AML-193 (cell line): ENCODE measurements at places on chromosomes 2 and 18.

DNA sequence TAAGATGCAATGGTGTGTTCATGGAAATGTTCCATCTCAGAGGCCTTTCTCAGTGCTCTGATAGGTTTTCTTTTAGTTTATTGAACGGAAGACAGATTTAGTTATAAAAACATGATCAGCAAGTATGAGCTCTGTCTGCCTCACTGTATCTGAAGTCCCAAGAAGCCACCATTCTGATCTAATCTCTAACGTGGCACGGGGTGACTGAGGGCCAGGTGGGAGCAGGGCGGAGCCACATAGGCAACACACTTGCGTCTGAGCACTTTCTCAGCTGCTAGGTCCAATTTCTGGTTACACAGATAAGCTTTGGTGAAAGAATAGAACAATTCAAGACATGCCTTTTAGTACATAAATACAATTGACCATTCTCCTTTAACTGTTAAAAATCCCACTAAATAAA lies 60.4 kb downstream of the SNTG2 start:
- DNase-seq = no peak

GRCh38 chr18:48300463-48300961 lies 108.7 kb downstream of the ZBTB7C start:
- peak; percentile 85 for DNase-seq

- DNase-seq = no peak
Measured at GRCh38 chr2:58794103-58794502, 553.0 kb upstream of the FANCL start.

DNA sequence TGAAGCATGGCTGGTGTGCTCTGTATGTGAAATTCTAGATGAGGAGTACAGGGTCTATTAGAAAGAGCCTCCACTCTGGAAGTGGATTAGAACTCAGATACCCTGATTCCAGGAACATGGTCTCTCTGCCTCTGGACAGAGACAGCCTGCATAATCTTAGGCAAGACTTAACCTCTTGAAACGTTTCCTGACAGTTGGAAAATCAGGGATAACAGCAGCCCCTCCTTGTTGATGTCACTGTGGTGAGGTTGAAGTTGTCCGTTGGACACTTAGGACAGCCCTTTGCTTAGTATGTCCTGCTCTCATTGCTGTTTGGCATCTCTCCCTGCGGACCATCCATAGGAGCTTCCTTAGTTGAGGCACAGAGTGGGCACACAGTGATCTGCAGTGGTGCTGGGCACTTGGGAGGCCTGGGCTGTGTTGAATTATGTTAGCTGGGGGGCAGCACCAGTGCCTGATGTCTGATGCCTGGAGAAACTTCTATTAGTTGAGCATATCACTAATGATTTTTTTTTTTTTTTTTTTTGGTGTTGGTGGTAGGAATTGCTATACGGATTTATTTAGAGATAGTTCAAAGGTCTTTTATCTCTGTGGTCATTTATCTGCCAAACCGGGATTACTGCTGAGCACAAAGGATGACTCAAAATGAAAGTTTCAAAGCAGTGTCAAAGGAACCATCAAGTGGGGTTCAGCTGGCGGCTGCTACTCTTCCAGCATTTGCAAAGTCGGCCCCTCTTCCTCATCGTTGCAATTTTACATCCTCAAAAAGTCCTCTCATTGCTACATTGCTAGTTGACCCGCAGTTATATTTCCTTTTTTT lies 28.8 kb downstream of the SETBP1 start:
- no peak for DNase-seq

- no peak for DNase-seq
Measured at GRCh38 chr2:241750076-241750840, 15.8 kb downstream of the D2HGDH start.

GRCh38 chr2:23387221-23387550 lies 2.2 kb downstream of the KLHL29 start:
- DNase-seq = no peak

DNA sequence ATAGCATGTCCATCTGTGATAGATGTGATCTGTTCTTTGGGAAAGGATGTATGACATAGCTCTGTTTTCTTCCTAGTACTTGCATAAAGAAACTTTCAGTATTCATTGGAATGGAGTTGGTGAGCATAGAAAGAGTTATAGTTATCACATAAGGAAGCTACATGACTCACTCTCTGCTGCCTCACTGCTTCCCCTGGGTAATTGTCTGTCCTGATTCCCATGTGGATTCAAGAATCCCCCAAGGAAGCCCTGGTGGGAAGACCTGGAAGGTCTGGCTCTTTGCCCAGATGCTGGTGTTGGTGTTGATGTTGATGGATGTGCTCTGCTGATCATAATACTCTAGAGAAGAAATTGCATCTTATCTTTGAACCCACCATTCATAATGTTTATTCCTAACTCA lies 60.6 kb downstream of the PTPN4 start:
- no peak for DNase-seq

- no peak for DNase-seq
Measured at GRCh38 chr18:56712761-56713160, 61.6 kb downstream of the WDR7 start.

GRCh38 chr2:12807907-12808810 lies 91.4 kb downstream of the TRIB2 start:
- peak; percentile 51 for DNase-seq

GRCh38 chr2:19614066-19614465 lies 255.6 kb upstream of the OSR1 start:
- no peak for DNase-seq

GRCh38 chr2:157922336-157922735 lies 46.2 kb upstream of the ACVR1 start:
- DNase-seq = no peak

DNA sequence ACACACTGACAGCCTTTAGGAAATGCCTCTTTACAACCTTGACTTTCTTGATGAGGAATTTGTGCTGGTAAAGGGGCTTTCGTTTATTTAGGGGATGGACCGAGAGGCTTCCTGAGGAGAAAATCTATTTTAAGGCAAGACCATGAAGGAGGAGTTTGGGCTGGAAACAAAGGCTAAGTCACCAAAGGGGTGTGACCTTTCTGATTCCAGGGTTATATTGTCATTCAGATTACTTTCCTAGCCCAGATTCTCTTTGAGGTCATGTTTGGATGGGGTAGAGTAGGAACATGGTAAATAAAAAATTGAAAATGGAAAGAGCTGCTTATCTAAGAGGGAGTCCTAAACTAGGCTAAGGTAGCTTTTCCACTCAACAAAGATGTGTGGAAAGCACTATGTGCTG lies 77.1 kb upstream of the UGP2 start:
- DNase-seq = no peak

- DNase-seq = no peak
Measured at GRCh38 chr2:138132108-138132507, 167.8 kb downstream of the HNMT start.

DNA sequence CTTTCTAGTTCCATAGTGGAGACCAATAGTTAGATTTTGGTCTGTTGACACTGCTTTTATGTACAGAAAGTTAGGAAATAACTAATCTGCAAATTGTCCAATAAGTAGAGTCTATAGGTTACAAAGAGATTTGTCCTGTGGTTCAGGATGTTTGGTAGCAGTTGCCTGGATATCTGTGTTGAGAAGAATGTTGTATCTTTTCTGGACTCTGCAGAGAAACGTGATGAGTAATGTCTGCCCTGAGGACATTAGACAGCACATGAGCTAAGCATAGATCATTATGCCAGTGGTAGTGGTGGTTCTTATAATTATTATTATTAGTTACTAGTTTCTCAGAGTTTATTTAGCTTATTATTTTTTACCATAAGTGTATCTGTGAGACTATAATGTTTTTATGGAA lies 65.8 kb downstream of the ANKRD62 start:
- no peak for DNase-seq

DNA sequence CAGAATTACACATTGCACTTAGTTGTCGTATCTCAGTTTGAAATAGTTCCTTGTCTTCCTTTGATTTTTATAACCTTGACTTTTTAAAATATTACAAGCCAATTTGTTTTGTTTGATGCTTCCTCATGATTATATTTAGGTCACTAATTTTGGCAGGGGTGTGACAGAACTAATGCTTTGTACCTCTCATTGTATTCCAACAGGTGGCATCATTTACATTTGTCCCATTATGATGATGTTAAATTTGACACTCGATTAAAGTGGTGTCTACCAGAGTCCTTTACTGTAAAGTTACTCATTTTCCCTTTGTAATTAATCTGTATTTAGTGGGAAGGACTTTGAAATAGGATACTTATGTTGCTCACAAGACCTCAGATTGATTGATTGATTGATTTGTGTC lies 21.5 kb upstream of the MFSD2B start:
- peak; percentile 36 for DNase-seq

GRCh38 chr18:3541549-3542386 lies 91.8 kb downstream of the TGIF1 start:
- DNase-seq = no peak

- DNase-seq = no peak
Measured at GRCh38 chr2:70541481-70542020, 12.1 kb downstream of the TGFA start.

GRCh38 chr18:35024965-35025364 lies 16.2 kb upstream of the MAPRE2 start:
- DNase-seq = no peak

GRCh38 chr2:149873936-149874335 lies 286.4 kb upstream of the MMADHC start:
- DNase-seq = no peak

- DNase-seq = no peak
Measured at GRCh38 chr18:22695674-22696073, 237.5 kb upstream of the RBBP8 start.

DNA sequence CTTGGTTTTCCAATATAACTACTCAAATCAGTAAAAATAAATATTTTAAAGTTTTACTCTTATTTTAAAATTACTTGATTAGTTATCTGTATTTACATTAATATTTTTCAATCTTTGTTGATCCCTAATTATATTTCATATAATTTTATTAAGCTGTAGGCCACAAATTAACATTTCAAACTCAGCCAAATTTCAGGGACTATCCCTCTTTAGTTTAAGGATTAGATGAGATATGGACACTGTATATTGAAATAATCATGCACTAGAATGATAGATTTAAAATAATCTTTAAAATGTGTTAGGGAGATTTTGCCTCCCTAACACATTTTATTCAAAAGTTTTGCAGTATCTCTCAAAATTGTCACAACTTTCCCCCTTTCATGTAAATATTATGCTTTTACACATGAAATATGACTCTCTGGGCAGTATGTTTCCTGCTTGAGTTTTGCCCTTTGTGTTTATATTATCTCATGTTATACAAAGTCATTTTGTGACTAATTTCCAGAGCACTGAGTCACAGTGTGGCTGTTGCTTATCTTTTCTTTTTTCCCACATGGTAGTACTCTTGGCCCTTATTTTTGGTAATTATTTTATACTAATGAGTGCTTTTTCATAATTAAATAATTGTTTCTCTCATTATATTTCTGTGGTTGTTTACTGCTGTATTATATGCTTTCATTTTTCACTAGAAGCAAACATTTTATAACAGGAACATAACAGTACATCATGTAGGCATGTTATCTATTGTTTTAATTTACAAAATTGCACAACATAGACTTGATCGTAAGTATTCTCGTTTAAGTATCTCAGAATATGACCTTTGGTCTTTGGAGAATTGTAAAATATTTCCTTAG lies 1.2 kb downstream of the TFPI start:
- DNase-seq = no peak

DNA sequence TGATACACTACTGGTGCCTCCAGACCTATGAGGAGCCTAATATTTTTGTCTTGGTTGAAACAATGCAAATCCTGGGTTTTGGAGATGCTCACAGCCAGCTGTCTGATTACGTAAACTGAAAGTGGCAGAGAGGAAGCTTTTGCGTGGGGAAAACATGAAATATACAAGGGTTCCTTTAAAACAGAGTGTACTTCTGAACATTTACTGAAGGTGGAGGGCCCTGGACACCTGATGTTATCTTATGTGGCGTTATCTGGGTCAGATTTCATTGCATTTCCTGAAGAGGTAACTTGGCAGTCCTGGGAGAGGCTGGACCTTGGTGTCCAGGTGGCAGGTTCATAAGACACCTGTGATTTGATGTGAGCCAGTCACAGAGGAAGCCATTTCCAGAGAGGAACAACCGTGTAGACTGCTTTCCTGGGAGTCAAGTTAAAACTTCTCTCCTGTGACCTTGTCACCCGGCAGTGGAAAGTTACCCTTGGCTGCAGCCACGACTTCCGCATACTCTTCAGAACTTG lies 105.0 kb downstream of the NEDD4L start:
- DNase-seq = no peak

- no peak for DNase-seq
Measured at GRCh38 chr2:109345653-109346480, 216.9 kb downstream of the SH3RF3 start.

DNA sequence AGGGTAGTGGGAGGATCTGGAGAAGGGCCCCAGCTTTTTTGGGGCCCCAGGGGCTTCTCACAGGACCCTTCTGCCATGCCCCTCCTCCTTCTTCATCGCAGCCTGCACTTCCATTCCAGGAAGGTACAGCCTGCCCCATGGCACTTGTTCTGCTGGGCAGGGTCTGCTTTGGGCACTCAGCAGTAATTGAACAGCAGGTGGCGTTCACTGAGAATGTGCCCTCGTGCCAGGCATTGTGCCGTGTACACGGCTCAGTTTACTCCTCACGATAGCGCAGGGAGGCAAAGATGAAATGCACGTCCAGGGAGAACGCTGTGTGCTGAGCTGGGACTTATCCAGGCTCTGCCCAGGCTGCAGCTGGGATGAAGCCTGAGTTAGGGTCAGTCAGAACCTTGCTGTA lies 54.8 kb upstream of the ASB18 start:
- no peak for DNase-seq

DNA sequence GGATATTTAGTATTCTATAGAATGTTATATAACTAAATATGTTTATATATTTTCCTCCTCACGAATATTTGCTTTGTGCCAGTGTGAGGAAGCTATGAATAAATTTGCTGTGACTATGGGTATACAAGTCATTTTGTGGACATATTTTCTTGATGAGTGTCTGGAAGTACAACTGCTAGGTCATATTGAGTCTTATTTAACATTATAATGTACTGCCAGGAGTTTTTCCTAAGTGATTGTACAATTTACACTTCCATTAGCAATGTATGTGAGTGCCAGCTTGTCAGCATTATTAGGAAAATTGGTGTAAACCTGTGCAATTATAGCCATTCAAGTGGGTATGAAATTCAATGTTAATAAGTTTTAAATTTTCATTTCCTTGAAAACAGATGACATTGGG lies 1328.9 kb upstream of the TMEFF2 start:
- no peak for DNase-seq

DNA sequence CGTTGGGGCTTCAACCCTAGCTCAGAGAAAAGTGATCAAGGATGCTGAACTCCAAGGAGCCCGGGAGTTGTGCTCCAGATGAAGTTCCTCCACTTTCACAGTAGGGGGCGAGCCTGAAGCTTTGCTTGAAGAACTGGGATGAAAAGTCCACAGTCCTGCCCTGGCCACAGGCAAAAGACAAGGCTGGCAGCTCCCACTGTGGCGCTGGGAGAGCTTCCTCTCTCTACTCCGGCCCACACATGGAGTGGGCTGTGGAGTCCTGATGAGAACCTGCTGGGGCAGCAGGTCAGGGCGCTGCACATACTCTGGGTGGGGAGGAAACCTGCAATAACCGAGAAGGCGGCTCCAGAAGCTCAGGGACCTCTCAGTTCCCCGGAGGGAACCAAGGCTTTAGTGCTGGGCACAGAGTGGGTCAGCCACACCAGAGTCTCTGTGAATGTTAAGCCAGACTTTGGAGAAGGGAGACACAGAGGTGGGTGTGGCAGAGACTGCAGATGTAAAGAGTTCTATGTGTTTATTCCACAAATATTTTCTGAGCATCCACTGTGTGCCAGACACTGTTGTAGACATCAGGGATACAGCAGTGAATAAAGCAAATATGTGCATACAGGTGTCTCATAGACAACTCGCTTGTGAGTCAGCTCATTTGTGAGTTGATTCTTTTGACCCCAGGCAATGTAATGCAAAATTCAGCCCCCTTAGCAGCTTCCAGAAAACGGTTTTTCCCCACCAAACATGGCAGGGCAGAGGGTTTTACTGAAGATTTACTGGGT lies 48.0 kb upstream of the MRPL33 start:
- peak; percentile 53 for DNase-seq
